ENCODE measurements at places on chromosomes 5 and 9.

- no peak for DNase-seq
Observed at GRCh38 chr5:135386886-135387628, 12.0 kb downstream of the MACROH2A1 start.

DNA sequence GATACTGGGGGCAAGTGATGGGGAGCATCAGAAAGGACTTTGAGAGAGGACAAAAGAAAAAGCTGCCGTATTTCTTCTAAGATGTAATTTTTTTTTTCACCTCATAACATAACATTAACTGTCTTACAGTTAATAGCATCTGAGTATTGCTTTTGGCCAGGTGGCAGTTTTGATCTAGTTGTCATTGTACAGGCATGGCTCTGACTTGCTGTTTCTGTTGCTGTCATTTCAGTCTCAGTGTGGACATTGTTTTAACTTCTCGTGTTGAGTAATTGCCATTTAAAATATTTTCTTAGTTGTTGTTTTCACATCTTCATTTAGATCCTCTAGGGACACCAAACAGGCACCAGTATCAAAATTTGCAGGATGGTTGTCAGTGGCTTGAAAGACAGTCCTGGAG lies 12.4 kb downstream of the SMAD5 start:
- no peak for DNase-seq

- DNase-seq = no peak
Observed at GRCh38 chr5:106849266-106849665, 821.5 kb downstream of the EFNA5 start.

- peak; percentile 66 for DNase-seq
Observed at GRCh38 chr5:142109331-142110045, 909 bp downstream of the NDFIP1 start.

DNA sequence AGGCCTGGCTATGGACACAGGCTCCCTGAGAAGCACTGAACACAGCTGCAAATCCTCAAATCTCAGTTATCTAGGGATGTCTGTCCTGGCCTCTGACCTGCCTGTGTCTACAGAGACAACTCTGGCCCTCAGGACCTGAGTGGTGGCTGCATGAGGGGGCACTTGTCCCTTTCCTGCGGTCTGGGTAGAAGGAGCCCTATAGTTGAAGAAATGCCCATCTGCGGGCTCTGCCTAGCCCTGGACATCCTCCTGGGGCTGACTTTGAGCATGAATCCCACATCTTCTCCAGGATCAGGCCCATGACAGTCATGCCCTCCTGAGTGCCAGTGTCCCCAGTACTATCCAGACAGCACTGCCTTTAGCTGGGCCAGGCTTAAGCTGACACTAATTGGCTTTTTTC lies 10.0 kb downstream of the DNAJB5 start:
- DNase-seq = no peak

DNA sequence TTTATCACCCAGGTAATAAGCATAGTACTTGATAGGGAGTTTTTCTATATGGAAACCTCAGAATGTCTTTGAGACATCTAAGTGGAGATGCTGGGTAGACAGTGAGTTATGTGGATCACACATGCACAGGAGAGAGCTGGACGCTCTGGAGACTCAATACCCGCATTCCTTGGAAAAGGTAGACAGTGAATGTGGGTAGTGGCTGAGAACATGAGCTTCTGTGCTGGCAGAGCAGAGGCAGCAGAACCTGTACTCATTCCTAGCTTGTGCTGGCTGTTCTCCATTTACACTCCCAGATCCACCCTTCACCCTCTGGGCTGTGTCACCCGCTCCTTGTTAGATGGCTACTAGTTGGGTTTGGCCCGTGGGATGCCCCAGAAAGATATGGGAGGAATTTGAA lies 269.8 kb downstream of the ASTN2 start:
- DNase-seq = no peak

- no peak for DNase-seq
Observed at GRCh38 chr5:174134545-174134944, 89.0 kb downstream of the NSG2 start.

DNA sequence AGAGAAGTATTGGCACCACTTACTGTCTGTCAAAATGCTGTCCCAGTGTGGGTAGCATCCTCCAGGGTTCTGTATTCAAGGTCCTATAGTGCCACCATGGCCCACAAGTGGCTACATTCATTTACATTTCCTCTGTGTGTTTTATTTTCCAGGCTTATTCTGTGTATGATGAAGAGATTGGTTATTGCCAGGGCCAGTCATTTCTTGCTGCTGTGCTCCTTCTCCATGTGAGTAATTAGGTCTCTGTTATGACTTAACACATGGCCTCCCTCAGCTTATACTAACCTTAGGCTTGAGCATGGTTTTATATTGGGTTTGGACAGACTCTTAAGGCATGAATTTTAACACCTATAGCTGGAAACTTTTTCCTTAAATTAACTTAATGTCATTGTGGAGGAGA lies 36.7 kb downstream of the GPR21 start:
- DNase-seq = no peak

GRCh38 chr5:142981475-142981874 lies 211.3 kb downstream of the ARHGAP26 start:
- DNase-seq = no peak

DNA sequence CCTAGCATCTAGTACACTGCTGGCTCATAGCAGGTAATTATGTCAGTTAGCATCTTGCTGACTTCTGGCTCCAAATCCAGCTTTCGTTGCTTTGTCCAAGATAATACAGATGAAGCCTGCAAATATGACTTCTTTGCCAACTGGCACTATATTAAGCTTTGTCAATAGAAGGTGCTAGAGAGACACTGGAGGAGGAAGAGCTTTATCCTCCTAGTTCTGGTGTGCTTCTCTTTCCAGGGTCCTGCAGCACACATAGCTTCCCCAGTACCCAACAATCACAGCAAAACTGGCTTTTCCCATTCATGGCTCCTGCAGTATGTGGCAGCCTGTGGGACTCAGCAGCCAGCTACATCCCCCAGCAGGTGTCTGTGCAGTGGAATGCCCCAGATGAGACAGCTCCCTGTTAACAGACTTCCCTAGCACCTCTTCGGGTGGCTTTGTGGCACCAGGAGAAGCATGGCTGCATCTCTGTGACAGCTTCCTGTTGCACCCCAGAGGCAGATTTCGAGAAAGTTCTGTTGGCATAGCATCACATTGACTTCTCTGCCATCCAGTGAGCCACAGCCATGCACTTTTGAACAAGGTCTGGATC lies 147.8 kb downstream of the OXCT1 start:
- no peak for DNase-seq

DNA sequence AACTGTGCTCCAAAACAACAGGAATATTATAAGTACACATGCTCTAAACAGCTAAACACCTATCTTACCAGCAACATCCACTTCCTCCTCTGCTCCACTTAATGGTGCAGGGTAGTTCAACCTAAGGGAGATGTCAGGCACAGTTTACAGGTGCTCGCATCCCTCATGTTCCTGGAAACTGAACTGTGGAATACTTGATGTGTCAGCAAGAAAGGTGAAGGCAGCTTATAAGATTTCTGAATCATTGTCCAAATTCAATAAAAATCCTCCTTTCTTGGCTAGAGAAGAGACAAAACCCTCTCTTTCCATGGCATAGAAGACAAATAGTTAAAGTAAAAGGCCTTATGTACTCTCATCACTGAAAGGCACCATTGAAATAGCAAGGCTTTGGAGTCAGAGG lies 272.2 kb downstream of the FBXL7 start:
- no peak for DNase-seq

DNA sequence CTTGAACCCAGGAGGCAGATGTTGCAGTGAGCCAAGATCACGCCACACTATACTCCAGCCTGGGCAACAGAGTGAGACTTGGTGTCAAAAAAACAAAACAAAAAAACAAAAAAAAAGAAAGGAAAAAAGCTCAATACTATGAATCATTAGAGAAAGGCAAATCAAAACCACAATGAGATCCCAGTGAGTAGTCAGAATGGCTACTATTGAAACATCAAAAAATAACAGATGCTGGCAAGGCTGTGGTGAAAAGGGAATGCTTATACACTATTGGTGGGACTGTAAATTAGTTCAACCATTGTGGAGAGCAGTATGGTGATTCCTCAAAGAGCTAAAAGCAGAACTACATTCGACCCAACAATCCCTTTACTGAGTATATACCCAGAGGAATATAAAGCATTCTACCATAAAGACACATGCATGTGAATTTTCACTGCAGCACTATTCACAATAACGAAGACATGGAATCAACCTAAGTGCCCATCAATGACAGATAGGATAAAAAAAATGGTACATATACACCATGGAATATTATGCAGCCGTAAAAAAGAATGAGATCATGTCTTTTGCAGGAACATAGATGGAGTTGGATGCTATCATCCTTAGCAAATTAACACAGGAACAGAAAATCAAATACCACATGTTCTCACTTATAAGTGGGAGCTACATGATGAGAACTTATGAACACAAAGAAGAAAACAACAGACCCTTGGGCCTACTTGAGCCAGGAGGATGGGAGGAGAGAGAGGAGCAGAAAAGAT lies 81.9 kb upstream of the ARRDC3 start:
- no peak for DNase-seq
